Activated CD4-positive, alpha-beta T cell treated with anti-CD3 and anti-CD28 coated beads, Interleukin-2, Interleukin-6, amounts not matched to agents 100 ng/mL and 50 ng/mL, durations not matched to agents 16 hours and 8 hours (primary cell): ENCODE measurements at places on chromosomes 13 and 19.

DNA sequence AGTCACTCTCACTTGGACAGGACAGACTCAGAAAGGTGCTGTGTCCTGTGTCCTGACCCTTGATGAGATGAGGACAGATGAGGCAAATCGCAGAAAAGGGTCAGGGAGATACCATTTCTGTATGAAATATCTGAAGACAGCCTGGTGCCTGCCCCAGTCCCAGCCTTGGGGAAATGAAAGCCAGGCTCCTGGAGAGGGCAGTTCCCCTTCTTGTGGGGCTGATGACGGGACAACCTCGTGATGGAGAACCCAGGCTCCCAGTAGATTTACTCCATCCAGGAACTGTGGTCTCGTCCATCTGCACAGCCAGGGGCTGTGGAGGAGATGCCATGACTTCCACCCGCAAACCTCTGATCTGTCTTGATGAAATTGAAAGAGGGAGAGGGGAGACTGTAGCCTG lies 13.8 kb downstream of the LILRB1 start:
- DNase-seq, result no peak

DNA sequence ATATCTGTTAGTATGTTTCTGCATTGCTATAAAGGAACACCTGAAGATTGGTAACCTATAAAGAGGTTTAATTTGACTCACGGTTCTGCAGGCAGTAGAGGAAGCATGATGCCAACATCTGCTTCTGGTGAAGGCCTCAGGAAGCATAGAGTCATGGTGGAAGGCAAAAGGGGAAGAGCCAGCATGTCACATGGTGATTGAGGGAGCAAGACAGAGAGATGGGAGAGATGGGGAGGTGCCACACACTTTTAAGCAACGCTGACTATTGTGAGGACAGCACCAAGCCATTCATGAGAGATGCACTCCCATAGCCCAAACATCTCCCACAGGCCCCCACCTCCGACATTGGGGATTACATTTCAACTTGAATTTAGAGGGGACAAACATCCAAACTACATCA lies 32.8 kb downstream of the COG6 start:
- DNase-seq, result no peak

DNA sequence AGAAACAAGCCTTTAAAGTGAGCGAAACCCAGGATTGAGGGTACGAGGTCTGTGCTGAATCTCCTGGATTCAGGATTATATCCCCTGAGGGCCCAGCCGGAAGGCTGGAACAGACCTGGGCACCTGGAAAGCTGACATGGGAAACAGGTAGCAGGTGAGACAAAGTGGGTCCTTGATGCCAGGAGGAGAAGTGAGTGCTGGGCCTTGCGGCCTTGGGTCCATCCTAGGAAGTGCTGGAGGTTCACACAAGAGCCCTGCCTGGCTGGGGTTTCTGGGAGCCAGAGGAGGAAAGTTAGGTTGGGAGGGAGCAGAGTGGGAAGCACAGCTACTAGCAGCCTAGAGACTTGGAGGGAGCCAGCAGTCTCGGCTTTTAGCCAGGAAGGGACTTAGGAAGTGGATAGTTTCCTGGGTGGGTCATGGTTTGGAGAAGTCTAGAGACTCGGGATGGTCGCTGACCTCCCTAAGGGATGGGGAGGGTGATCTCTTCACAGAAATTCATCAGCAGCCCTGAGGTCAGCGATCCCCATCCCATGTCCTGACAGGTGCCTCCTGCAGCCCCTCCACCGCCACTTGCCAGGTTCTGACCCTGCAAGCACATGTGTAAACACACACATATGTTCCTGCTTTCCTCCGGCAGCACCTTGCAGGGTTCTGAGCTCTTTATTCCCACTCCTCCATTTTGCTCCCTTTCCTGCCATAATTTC lies 29.4 kb upstream of the ZNF492 start:
- DNase-seq, result no peak

- DNase-seq, result no peak
Observed at GRCh38 chr13:74555651-74556420, 421.6 kb upstream of the KLF12 start.

- DNase-seq, result no peak
Observed at GRCh38 chr13:51118809-51119431, 7.8 kb upstream of the C13orf42 start.

- peak; percentile 6 for DNase-seq
Observed at GRCh38 chr13:36822785-36823184, 3.8 kb downstream of the RFXAP start.
